ENCODE measurements at places on chromosomes 1 and 21. TPM values are rescaled to one million over a fixed set of nuclear protein-coding genes. Genes with fewer than 3 reads are reported as not detected.

GRCh38 chr1:63368131-63368530, 704 bp downstream of the ALG6 start:
- no peak for DNase-seq

DNA sequence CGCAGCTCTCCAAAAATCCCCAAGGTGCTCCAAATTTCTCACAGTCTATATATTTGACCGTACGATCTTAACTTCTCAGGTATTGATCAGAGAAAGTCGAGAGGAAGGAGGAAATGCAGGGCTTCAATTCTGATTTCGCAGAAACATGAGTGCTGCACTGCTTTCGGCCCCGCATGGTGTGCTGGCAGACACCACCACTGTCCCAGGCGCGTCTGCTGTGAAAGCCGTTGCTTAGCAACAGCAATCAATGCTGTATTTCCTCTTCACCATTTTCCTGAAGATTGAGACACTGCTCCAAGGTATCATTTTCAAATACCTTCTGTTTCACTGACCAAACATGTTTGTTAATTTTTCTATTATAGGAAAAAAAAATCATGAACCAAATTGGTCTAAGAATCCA, 296.3 kb downstream of the SMYD3 start:
- no peak for DNase-seq

DNA sequence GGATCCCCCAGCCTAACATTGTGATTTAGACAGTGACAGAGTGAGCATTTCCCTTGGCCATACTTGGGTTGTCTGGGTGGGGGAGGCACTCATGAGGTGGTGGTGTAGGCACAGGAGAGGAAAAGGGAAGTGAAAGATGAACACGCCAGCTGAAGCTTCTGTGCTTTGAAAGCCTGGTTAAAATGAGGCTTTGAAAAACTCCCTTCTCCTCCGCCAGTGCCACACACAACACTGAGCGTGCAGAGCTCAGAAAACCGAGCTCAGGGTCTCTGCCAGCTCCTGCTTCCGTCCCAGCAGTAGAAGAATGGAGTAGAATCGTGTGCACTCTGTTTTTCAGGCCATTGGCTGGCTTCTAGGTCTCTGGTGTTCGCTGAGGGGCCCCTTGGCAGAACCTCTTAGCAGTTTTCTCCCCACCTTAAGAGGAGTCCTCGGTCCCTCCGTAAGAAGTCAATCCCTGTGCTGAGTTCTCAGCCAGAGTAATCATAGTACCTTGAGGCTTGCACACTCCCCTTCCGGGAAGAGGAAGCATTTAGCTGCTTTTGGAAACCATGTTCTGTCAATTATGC, 12.9 kb downstream of the PLEKHM2 start:
- DNase-seq, result no peak

DNA sequence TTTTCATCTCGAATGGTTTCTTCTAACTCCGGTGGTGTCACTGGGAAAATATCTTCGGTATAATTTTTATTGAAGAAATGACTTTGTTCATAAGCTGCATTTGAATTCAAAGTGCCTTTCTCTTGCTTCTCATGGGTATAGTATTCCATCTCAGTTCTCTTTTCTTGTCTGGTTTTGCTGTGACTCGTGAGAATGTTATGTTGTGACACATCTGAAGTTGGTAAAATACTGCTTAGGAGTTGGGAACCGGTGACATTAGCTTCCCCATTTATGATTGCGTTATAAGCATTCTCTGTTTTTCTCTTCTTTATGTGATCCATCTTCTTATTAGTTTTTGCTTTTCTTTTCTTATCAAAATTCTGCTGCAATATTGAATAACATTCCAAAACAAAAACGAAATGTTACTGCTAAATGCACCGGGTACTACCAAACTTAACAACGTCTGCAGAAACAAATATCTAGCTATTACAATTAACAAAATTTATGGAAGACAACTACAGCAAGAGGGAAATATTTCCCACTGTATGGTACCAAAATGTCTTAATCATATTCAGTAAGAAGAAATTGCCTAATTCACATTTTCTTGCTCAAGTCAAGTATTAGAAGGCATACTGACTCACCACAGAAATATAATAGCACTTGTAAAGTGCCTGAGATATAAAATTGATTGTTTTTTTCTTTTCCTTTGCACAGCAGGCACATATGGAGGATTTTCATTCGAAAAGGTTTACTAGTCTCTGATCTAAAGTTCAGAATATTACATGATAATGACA, 15.5 kb downstream of the LRIF1 start:
- no peak for DNase-seq

- no peak for DNase-seq
These were observed 62.7 kb downstream of the CAPN2 start for GRCh38 chr1:223775054-223775453.

GRCh38 chr1:14800014-14800413, 201.5 kb downstream of the KAZN start:
- no peak for DNase-seq

- DNase-seq, result no peak
These were observed 59.6 kb upstream of the CSF3R start for GRCh38 chr1:36542024-36542961.

DNA sequence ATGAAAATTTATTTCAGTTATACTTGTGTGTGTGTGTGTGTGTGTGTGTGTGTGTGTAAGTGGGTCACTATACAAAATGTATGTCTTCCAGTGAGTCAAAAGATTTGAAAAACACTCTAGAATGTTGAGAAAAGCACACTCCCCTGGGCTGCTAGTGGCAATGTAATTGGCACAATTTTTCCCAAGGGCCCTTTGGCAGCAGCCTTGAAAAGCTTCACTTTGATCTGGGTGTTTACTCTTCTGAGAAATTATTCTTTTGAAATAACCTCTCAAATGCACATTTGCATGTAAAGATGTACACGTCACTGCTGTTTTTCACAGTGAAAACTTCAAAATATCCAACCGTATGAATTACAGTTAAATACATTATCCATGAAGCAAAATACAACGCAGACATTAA, 22.1 kb upstream of the SLC44A3 start:
- DNase-seq, result no peak

DNA sequence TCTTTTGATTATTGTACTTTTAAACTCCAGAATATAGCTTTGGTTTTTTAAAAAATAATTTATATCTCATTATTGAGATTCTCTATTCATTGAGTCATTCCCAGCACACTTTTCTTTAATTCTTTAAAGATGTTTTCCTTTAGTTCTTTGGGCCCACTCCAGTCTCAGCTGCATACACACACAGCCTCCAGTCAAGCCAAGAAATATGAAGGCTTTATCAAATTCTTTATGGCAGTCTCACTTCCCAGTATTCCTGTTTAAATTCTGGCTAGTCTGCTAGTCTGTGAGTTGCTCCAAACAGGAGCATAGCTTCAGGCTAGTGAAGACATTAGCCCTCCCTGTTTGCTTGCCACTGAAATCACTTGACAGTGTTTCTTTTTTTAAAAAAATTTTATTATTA, 61.2 kb downstream of the CRP start:
- no peak for DNase-seq

GRCh38 chr21:15480160-15480559, 249.6 kb upstream of the USP25 start:
- DNase-seq, result no peak

RNF223 gene
- not detected for polyA plus RNA-seq

GRCh38 chr21:41713495-41714281, 53.2 kb downstream of the RIPK4 start:
- DNase-seq, result no peak

DNA sequence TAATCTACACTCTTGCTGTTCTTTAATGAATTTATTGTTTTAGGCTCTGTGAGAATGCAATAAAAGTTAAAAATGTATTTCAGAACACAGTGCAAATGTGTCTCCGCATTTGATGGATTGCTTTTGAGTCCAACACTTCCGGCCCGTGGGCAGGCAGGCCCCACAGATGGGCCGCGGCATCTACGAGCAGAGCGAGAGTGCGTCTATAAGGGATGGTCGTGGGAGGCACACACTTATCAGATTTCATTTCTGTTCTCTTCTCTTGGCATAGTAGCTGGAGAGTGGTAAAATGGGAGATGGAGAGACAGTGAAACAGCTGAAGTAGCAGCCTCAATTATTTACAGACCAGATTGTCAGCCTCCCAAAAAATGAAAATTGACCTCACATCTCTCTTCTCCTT, 134.2 kb downstream of the NAV1 start:
- DNase-seq, result no peak

GRCh38 chr1:30645807-30646206, 77.6 kb downstream of the MATN1 start:
- DNase-seq, result no peak

GRCh38 chr1:199089393-199090122, 450.7 kb downstream of the PTPRC start:
- no peak for DNase-seq

Data from heart left ventricle (tissue), 16 donors.